Activated CD4-positive, alpha-beta T cell treated with anti-CD3 and anti-CD28 coated beads, Interleukin-2, amount 50 U/mL, for 48 hours (primary cell): ENCODE measurements at places on chromosomes 12 and 14.
A peak's percentile ranks its signal among the peaks of the same experiment; 100 is the strongest.

- DNase-seq = peak; percentile 66
Measured at GRCh38 chr14:91229743-91230200, 14.7 kb downstream of the GPR68 start.

DNA sequence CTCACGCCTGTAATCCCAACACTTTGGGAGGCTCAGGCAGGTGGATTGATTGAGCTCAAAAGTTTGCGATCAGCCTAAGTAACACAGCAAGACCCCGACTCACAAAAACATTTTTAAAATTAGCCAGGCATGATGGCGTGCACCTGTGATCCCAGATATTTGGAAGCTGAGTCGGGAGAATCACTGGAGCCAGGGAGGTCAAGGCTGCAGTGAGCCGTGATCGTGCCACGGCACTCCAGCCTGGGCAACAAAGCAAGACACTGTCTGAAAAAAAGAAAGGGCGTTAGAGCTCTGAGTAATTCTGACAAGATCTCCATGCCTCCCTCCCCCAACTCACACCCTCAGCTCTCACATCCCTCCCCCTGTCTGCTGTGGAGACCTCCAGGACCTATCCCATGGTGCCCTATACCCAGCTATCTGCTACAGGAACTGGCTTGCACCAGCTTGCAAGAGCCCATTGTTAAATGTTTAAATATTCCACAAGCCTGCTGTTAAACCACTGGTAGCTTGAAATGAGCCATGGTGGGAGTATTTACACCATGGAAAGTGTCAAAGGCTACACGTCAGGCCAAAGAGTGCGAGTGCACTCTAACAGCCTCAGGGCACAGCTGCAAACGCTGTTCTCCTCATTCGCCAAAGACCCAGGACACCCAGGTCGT is 35.1 kb upstream of the PPP2R5C start:
- DNase-seq = no peak

DNA sequence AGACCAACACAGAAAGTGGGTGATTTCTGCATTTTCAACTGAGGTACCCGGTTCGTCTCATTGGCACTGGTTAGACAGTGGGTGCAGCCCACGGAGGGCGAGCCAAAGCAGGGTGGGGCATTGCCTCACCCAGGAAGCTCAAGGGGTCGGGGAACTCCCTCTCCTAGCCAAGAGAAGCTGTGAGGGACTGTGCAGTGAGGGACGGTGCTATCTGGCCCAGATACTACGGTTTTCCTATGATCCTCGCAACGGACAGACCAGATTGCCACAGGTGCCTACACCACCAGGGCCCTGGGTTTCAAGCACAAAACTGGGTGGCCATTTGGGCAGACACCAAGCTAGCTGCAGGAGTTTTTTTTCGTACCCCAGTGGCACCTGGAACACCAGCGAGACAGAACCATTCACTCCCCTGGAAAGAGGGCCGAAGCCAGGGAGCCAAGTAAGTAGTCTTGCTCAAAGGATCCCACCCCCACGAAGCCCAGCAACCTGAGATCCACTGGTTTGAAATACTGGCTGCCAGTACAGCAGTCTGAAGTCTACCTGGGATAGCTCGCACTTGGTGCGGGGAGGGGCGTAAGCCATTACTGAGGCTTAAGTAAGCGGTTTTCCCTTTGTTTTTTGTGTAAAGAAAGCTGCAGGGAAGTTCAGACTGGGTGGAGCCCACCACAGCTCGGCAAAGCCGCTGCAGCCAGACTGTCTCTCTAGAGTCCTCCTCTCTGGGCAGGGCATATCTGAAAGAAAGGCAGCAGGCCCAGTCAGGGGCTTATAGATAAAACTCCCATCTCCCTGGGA is 25.5 kb upstream of the NAA30 start:
- DNase-seq = no peak

DNA sequence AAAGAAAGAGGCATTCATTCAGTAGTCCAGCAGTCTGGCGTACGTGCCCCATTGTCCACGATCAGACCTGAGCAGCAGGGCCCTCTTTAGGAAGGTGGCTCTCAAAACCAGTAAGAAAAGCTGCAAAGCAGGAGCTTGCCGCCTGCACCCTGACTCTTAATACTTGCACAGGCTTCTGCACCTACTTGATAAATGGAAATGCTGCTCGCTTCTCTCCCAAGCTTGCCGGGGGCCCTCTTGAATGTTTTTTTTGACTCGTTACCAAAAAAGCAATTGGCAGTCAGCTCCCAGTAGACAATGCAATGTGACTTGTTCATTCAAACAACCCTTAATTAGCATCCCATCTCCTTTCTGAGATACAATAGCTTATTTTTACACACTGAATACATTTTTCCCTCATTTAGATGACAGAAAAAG is 27.2 kb upstream of the PTPRB start:
- DNase-seq = no peak

DNA sequence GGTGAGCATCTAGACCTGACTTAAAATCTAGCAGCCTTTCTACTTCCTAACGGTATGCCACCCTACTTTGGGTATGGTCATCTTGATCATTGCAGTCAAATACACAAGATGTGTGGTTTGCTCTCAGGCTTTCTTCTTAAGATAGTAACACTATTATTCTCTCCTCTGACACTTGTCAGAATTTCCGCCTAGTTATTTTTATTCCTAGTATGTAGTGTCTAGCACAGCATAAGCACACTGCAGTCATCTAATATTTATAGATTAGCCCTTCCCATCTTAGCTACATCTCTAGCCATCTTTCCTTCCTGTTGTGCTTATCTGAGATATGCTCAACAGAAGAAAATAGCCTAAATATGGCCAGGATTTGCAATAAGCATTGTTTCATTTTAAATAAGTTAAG is 180.1 kb downstream of the C12orf50 start:
- no peak for DNase-seq

- no peak for DNase-seq
Measured at GRCh38 chr14:52748647-52749292, 18.8 kb downstream of the STYX start.

- no peak for DNase-seq
Measured at GRCh38 chr14:91484186-91484585, 25.9 kb downstream of the PPP4R3A start.

- DNase-seq = no peak
Measured at GRCh38 chr14:99378782-99379214, 101.9 kb downstream of the SETD3 start.

DNA sequence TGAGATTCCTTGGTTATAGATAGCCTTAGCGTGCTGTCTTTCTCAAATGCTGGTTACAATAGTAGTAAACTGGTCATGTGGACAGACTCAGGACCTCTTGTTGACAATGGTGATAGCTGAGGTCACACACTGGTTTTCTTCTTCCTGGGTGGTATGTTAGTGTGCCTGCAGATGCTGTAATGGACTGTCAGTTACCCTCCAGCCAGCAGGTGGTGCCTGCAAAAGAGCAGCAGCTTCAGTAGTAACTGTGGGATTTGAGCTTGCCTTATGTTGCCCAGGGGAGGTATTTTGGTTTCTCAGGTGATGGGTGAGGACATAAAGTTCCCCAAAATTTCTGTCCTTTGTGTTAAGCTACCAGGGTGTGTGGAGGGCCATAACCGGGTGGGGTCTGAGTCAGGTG is 33.7 kb upstream of the SCAF11 start:
- no peak for DNase-seq

- DNase-seq = no peak
Measured at GRCh38 chr14:34610101-34610500, 19.8 kb downstream of the SNX6 start.

DNA sequence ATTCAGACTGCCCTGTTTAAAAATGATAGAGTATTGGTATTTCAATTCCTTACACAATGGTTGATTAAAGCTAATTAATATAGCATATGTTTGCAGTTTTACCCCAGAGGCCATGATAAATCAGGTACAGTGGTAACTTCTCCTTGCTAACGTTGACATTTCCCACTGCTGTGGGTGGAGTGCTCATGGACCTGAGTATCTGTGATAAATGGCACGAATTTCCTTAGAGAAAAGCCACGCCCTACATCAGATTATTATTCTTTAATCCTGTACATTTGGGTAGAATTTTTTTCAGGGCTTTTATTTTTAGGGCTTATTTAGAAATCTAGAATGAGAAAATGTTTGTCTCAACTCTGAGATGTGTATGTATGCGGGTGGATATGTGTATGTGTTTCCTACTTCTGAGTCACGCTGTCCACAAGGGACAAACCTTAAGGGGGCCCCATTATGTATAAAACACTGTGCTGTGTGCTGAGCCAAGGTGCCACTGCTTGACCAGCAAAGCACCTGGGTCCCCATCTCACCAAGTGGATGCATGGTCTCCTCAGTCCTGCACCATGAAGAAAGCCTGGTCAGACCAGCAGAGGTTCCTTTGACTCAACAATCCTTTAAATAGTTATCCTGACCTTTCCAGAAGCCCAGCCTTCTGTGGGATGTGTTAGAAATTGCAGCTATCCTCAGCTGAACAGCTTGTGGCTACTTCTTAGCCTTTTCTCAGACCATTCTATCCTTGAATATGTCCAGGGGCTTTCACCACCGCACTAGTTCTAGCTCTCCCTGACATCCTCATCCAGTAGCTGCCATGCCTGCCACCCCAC is 57.9 kb upstream of the STK38L start:
- DNase-seq = no peak

DNA sequence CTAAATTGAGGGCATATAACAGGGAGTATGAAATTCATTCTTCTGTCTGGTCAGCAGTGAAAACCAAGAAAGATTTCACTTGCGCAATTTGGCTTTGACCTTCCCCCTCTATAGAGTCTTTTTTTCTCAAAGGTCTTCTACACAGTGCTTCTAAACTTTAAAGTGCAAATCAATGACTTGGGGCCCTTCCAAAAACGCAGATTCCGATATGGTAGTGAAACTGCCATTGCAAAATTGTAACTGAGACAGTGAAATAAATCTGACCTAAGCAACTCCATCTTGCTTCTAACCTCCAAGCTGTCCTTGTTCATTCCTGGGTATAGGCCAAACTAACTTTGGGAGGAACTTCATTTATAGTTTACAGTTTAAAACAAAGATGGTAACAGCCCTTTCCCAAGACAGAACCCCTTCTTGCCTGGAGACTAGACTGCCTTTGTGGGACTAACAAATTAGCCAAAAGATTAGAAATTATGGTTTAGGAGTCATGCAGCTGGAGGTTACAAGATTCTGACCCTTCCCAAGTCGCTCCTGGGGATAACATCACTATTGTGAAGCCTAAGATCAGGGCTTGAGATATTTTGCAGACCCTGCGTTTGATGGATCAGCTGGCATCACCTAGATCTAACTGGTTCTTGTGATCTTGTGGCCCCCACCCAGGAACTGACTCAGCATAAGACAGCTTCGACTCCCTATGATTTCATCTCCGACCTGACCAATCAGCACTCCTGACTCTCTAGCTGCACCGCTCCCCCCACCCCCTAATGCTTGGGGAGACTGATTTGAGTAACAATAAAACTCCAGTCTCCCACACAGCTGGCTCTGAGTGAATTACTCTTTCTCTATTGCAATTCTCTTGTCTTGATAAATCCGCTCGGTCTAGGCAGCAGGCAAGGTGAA is 5.0 kb downstream of the SLC25A21 start:
- no peak for DNase-seq

DNA sequence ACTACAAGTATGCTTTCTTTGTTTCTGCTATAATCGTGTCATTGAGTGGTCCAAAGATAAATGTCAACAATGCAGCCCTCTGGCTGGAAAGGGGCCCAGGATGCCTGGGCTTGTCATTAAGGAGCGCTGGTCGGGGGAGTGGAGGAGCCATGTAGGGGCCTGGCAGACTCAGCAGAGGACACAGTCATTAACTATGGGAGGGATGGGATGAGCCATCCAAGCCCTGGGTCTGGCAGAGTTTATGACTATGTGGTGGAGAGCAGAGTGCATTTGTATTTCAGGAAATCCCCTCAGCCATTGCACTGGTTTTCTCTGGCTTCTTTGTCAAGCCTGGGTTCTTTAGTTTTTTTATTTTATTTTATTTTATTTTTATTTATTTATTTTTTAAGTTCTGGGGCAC is 243.1 kb downstream of the C12orf75 start:
- no peak for DNase-seq
